ENCODE measurements at places on chromosomes 1 and 21. TPM values are rescaled to one million over a fixed set of nuclear protein-coding genes. Genes with fewer than 3 reads are reported as not detected.

CLDN8 gene
- total RNA-seq: 0.09 TPM

SNAPIN gene
- total RNA-seq: 38.8 TPM

CD34 gene
- total RNA-seq: 23.2 TPM

CHODL gene
- total RNA-seq: 0.43 TPM

AADACL3 gene
- total RNA-seq: not detected

RRP1 gene
- total RNA-seq: 19.2 TPM

SH2D2A gene
- total RNA-seq: 5.4 TPM

HSPA6 gene
- 5.8 TPM for total RNA-seq

GNAT2 gene
- not detected for total RNA-seq

LRRC53 gene
- not detected for total RNA-seq

RBP7 gene
- 8.7 TPM for total RNA-seq

SEC22B gene
- 28.8 TPM for total RNA-seq
